Right cardiac atrium (tissue), 5 donors: ENCODE measurements at places on chromosomes 6 and 20. TPM values are rescaled to one million over a fixed set of nuclear protein-coding genes. Genes with fewer than 3 reads are reported as not detected.

The PAK5 gene
- polyA plus RNA-seq: 0.07 TPM

The TDRD6 gene
- polyA plus RNA-seq: 0.27 TPM

The STMND1 gene
- polyA plus RNA-seq: not detected

The PDE10A gene
- 3.8 TPM for polyA plus RNA-seq

The MTCH1 gene
- 198 TPM for polyA plus RNA-seq

The METTL24 gene
- polyA plus RNA-seq: 0.77 TPM

The KCNG1 gene
- polyA plus RNA-seq: 0.41 TPM

The CTAGE9 gene
- polyA plus RNA-seq: not detected
